ENCODE measurements at places on chromosomes 11 and 22. TPM values are rescaled to one million over a fixed set of nuclear protein-coding genes. Genes with fewer than 3 reads are reported as not detected.

DNA sequence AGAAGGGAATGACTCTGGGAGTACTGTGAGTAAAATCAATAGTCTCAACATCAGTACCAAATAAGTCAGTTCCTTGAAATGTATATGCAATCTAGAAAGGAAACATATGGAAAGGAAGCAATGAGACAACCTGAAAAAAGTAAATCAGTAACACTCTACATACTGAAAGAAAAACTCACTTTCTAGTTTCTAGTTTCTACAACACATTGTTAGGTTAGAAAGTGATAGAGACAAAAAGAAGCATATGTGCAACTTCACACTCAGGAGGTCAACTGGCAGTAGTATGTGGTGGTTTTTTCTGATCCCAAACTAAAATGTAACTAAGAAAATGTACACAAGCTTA is 156.5 kb upstream of the SOX6 start:
- no peaks in the 10 kb centered on the region for H3K36me3 ChIP-seq
- H3K27ac ChIP-seq, result no peak overlapping the region
- no peaks in the 10 kb centered on the region for H3K27me3 ChIP-seq

GRCh38 chr22:31329029-31329428 is 17.1 kb downstream of the PATZ1 start:
- no peaks in the 10 kb centered on the region for H3K36me3 ChIP-seq
- H3K27ac ChIP-seq, result no peak overlapping the region
- H3K4me1 ChIP-seq, result no peaks in the 10 kb centered on the region
- DNase-seq, result no peak
- no peak overlapping the region for H3K4me3 ChIP-seq

- no peak overlapping the region for H3K4me3 ChIP-seq
- DNase-seq, result no peak
- no peak overlapping the region for H3K27ac ChIP-seq
- peaks cover 27% of the 10 kb centered on the region for H3K4me1 ChIP-seq
- no peaks in the 10 kb centered on the region for H3K36me3 ChIP-seq
Observed at GRCh38 chr11:102933627-102934026, 21.9 kb downstream of the MMP13 start.

DNA sequence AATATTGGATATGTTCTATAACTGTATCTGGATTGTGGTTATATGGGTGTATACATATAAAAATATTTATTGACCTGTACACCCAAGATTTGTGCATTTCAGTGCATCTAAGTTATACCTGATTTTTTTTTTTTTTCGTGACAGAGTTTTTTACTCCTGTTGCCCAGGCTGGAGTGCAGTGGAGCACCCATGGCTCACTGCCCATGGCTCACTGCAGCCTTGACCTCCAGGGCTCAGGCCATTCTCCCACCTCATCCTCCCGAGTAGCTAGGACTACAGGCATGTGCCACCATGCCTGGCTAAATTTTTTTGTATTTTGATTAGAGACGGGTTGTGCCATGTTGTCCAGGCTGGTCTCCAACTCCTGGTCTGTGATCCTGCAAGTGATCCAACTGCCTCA is 24.3 kb downstream of the ATG13 start:
- no peaks in the 10 kb centered on the region for H3K36me3 ChIP-seq
- no peaks in the 10 kb centered on the region for H3K27me3 ChIP-seq
- H3K27ac ChIP-seq, result no peak overlapping the region

GRCh38 chr22:48921411-48921903 is 906.2 kb downstream of the BRD1 start:
- H3K27me3 ChIP-seq, result no peaks in the 10 kb centered on the region
- H3K36me3 ChIP-seq, result no peaks in the 10 kb centered on the region
- H3K4me1 ChIP-seq, result no peaks in the 10 kb centered on the region
- no peak overlapping the region for H3K4me3 ChIP-seq
- no peak overlapping the region for H3K27ac ChIP-seq

DNA sequence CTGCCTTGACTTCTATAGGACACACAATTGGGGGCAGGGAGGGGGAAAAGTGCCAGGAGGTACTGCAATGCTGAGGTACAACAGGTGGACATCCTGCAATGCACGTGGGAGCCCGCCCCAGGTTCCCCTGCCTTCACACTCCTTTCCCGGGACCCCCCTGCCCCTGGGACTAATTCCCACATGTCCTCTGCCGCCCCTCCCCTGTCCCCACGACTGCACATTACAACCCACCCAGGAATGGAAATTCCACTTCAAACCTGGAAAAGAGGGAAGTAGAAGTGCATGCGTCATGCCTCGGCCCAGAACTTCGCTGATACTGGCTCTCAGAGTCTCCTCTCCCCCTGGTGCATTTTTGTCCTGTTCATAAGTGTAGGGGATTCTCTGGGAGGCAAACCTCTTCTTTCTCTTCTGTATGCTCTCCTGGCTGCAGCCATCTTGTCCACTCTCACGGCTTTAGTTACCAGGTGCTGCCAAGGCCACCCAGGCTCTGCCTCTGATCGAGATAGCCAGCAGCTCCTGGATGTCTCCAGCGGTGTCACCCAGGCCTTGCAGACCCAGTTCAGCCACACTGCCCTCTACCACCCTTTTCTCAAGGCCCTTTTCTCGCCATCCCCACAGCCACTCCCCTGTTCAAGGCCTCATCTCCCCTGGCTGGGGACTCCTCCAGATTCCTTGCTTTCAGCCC is 43.7 kb downstream of the GDPD5 start:
- no peaks in the 10 kb centered on the region for H3K4me1 ChIP-seq
- no peak overlapping the region for H3K4me3 ChIP-seq
- no peak for DNase-seq
- H3K36me3 ChIP-seq, result no peaks in the 10 kb centered on the region
- no peaks in the 10 kb centered on the region for H3K27me3 ChIP-seq
- no peak overlapping the region for H3K27ac ChIP-seq

MRGPRE gene
- not detected for total RNA-seq

SCUBE1 gene
- 2.1 TPM for total RNA-seq

GRCh38 chr11:32141745-32142546 is 51.1 kb downstream of the RCN1 start:
- DNase-seq, result no peak
- H3K4me1 ChIP-seq, result no peaks in the 10 kb centered on the region
- no peak overlapping the region for H3K27ac ChIP-seq
- no peaks in the 10 kb centered on the region for H3K27me3 ChIP-seq
- H3K36me3 ChIP-seq, result no peaks in the 10 kb centered on the region

Measured in hepatocyte (in vitro differentiated cells).